ENCODE measurements at places on chromosomes 2 and 18.

DNA sequence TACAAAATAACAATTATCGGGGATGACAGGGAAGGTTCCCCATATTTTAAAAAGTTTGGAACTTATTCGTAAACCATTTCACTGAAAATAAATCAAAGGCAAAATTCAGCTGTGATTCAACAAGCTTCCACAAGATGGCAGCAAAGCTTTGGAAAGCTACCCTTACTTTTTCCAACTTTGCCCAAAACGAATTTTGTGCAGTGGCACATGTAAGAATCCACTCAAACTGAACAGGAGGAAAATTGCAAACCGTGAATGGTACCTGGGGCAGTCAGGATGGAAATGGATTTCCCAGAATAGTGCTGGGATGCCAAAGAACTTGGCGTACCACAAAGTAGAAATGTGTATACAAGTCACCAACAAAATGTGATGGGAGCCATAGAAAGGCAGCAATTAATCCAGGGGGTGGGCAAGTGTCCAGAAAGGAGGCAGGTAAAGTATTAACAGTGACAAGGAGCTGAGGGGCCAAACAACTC is 10.7 kb downstream of the RPL31 start:
- no peak for DNase-seq

GRCh38 chr18:60563082-60563481 is 190.5 kb upstream of the MC4R start:
- peak; percentile 6 for DNase-seq

DNA sequence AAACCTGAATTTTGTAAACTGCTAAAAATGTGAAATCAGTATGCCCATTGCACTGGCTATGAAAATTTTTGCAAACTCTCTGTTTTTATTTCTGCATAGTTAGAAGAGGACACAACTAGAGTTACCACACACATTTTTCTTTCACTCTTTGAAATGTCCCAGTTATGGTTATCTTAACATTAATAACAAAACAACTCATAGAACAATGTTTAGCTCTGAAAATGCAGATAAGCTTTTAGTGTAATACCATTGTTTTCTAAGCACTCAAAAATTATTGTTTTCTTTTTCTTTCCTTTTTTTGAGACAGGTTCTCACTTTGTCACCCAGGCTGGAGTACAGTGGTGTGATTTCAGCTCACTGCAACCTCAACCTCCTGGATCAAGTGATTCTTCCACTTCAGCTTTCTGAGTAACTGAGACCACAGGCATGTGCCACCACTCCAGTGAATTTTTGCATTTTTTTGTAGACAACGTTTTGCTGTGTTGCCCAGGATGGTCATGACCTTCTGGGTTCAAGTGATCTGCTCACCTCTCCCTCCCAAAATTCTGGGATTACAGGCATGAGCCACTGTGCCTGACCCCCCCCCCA is 1204.5 kb upstream of the ZEB2 start:
- DNase-seq, result no peak

GRCh38 chr2:207216457-207216856 is 50.7 kb upstream of the KLF7 start:
- no peak for DNase-seq

All from GM20000 (cell line).